ENCODE measurements at places on chromosomes 12 and 14. TPM values are rescaled to one million over a fixed set of nuclear protein-coding genes. Genes with fewer than 3 reads are reported as not detected.

KSR2 gene
- total RNA-seq, result 0.45 TPM

SMOC1 gene
- not detected for total RNA-seq

HSPB8 gene
- not detected for total RNA-seq

OTX2 gene
- not detected for total RNA-seq

UBE3B gene
- 29.8 TPM for total RNA-seq

KIAA0586 gene
- total RNA-seq, result 34.9 TPM

PZP gene
- total RNA-seq, result not detected

SLC24A4 gene
- not detected for total RNA-seq

CCDC197 gene
- total RNA-seq, result 0.44 TPM

Measured in activated CD4-positive, alpha-beta memory T cell treated with anti-CD3 and anti-CD28 coated beads for 36 hours (primary cell).